RPMI8226 (cell line): ENCODE measurements at places on chromosomes 5 and 9.

- DNase-seq: no peak
These were observed 10.8 kb downstream of the GABRB2 start for GRCh38 chr5:161535762-161536161.

DNA sequence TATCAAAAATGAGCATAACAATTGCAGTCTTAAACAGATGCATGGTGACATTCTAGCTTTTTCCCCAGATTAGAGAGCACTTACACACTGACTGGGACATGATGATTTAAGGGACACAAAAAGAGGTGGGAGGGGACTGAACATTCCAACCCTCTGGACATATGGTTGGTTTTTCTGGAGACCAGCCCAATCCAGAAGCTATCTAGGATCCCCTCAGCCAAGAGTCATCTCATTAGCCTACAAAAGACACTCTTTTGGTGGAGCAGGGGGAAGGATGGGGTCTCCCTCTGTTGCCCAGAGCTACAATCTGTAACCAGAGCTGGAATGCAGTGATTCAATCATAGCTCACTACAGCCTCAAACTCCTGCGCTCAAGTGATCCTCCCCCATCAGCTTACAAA is 97.3 kb upstream of the IQGAP2 start:
- no peak for DNase-seq

- DNase-seq: no peak
These were observed 94.9 kb upstream of the RANBP3L start for GRCh38 chr5:36396640-36397039.

DNA sequence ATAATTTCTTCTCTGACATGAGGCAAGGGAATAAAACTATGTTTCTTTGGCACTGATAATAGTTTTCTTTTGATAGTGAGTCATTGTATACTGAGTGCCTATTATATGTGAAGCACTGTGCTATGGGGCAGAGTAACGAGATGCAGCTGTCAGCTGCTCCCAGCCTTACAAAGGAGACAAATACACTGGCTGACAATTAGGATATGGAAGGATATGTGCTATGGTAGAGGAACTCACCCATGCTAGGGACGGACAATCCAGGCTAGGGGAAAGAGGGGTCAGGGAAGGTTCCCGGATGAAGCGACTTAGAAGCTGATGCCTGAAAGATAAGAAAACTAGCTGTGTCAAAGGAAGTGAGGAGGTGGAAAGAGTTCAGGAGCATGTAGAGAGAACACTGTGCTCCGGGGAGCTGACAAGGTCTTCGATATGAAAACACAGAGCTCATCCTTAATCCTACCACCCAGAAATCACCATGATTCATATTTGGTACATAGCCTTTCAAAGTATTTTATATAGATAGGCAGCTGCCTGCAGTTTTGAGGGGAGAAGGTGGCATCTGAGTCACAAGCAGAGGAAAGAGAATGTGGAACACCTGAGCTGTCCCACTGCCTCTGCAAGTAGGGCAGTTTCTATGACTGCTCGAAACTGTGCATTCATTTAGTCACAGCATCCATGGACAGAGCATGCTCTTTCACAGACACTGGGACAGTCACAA is 12.1 kb downstream of the BSPRY start:
- DNase-seq: no peak

- DNase-seq: no peak
These were observed 212.2 kb downstream of the FSTL4 start for GRCh38 chr5:133400120-133400519.

- no peak for DNase-seq
These were observed 5.4 kb downstream of the RGS3 start for GRCh38 chr9:113468716-113469448.

- peak; percentile 18 for DNase-seq
These were observed 133.7 kb downstream of the NMUR2 start for GRCh38 chr5:152271420-152271819.

- DNase-seq: no peak
These were observed 107.0 kb upstream of the CTSL start for GRCh38 chr9:87618931-87619330.

DNA sequence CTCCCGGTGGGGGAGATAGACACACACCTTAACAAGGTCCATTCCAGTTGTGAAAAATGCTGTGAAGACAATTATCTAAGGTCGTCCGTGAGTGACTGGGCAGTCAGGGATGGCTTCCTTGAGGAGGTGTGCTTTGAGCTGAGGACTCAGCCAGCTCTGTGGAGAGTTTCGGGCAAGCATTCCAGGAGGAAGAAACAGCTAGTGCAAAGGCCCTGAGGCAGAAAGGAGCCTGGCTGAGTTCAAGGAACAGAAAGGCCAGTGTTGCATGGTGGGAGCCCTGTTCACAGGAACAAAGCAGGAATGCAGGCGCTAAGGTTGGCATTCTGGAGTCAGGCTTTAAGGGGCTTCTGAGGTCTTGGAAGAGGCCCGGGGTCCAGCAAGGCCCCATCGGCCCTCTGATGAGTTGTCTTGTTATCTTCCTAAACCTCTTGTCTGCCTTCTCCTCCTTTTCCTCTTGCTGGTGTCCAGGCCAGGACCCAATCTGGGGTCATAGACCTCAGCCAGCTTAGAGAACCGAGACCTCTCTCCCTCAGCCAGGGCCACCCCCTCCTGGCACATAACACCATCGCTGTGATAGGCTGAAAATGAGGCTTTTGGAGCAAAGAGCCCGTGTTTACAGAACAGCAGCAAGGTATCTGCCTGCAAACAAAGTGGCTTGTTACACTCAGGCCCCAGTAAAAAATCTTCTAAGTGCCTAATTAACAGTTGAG is 270.2 kb upstream of the MVB12B start:
- DNase-seq: no peak

DNA sequence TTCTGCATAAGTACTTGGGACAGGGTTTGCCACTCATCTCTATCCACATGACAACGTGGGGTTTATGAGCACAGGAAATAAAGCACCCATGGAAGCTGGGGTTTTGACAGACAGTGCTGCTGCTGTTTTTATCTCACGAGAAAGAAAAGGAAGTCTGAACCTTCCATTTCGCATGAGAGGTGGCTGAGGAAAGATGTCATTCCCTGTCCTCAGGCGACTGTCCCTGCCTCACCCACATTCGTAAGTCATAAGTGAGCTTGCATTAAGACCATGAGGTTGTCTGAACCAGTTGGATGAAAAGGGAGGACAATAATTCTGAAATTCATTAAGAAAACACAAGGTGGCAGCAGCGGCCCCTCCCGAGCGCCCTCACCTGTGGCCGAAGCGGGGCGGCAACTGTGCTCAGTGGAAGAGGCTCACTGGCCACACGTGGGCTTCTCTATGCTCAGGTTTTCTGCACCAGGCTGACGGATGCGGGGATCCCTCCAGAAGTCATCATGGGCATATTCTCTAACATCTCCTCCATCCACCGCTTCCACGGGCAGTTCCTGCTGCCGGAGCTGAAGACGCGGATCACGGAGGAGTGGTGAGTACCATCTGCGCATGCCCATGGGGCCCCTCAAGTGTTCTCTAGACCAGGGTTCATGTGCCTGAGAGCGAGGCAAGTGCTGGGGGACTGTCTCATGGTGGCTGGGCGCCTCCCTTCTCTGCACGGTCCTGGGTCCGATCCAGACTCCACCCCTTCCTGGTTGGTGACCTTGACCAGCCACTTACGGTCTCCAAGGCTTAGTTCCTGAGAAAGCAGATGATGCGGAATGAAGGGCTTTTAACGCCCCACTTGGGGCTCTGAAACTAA is 54.7 kb upstream of the SUSD3 start:
- peak; percentile 62 for DNase-seq

- DNase-seq: no peak
These were observed 201.8 kb downstream of the FOXD4L6 start for GRCh38 chr9:40926404-40927259.
